Cardiac septum (tissue), 1 donor: ENCODE measurements at places on chromosomes 16 and 17.

DNA sequence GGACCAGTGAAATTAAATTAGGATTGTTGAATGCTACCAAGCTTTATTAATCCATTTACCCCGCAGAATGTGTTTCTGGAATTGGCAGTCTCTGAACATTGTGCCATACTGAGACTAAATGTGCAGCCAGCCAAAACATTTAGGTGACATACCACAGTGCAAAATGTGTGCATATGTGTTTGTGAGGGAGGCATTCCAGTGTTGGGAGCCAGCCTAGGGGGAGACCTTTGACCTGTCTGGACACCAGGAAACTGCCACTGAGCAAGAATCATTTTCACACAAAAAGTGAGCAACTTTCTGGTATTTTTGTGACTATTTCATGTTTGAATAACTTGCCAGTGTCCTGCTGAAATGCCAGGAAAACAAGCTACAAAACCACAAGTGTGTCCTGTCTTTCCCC is 64.7 kb upstream of the SLC12A3 start:
- no peak for DNase-seq

DNA sequence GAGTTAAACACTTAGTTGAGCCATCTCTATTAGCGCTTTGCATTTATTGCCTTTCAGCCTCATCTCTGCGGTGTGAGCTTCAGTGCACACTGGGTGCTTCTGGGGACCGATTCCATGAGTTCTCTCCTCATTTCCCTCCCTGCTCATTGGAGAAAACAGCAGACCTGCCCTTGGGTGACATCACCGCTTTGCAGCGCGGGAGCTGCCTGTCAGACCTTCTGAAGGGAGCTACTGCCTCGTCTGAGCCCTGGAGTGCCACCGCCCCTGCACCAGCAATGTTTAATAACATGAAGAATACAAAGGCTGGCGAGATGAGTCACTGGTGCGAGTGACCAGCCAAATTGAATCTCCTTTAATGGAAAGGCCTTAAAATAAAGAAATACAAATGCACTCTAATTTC is 30.2 kb upstream of the CPPED1 start:
- no peak for DNase-seq

GRCh38 chr16:82136956-82137821 is 32.8 kb downstream of the MPHOSPH6 start:
- DNase-seq, result no peak

DNA sequence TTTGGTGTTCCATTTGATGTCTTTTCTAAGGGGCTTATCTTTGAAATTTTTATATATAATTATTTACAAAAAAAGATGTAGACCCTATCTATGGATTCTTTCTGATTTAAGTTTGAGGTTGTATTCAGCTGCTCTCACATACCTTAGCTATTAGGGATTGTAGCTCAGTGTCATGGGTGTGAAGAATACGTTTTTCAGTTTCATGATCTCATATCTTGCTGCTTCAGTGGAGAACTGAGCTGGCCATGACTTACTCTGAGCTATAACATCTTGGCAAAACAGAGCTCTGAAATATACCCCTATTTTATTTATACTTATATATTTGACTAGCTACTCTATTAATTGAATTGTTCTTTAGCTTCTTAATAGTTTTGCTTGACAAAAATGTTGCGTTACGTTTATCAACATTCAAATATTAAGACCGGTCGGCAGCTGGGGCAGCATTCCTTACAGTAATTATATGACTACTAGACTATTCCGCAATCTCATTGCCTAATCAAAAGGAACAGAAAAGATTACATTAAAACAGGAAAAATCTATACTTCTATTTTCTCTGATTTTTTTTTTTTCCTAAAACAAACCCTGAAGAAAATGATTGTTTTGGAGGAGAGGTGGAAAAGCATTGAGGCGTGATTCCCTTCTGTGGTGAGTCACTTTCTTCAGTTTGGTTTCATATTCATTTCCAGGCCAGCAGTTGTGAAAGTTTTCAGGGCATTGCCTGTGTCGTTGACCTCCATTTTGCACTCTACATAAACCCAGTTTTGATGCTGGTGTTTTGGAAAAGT is 24.1 kb upstream of the KRT24 start:
- no peak for DNase-seq

DNA sequence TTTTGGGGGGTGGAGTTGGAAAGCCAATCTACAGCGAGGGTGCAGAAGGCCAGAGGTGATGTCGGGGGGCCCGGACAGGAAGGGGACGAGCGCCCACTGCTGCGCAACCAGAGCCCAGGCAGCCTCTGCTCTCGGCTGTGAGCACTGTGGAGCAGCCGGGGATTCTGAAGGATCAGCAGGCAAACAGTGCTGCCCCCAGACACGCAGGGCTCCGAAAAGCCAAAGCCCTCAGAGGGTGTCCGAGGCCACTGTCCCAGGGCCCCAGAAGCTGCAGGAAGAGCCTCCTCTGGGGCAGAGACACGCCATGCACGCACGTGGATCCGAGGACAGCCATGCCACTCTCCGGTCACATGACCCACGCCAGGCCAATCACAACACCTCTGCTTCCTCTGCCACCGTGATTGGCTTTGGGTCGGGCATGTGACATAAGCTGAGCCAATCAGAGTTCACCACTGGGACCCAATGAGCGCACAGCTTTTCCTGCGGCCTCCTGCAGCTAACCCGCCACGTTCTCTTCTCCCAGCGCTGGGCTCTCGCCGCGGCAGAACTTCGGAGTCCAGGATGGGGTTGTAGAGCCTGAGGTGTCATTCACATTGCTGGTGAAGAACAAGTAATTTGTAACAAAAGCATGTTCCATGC is 40.7 kb downstream of the ACTG1 start:
- DNase-seq, result peak; percentile 79

- no peak for DNase-seq
These were observed 1.6 kb upstream of the ACSF2 start for GRCh38 chr17:50424246-50424995.

DNA sequence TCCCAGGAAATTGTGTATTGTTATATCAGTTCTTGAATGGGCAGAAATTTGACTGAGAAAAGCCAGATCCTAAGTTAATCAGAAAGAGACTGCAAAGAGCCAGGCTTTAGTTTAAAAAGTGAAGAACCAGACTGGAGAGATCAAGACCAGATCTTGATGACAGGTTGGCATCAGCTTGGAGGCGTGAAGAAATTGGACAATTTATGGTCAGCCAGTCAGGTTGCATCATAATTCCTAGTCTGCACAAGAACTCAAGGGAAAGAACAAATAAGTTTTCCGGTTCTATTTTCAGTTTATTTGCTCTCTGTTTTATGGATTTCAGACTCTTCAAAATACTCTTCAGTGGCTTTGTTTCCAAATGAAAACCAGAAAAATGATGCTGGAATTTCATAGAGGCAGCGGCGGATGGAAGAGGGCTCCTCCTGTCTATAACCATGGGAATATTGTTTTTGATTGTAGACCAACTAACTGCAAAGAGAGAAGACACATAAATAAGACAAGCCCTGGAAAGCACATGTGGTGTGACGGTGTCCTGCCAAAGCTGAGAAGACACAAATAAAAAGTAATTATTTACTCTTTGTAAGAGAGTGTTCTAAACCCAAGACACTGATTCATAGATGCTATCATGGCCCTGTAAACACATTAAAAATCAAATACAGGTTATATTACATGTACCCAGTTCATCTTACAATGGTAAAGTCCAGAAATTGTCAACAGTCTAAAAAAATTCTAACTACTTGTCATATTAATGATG is 91.7 kb downstream of the PCTP start:
- DNase-seq, result no peak

DNA sequence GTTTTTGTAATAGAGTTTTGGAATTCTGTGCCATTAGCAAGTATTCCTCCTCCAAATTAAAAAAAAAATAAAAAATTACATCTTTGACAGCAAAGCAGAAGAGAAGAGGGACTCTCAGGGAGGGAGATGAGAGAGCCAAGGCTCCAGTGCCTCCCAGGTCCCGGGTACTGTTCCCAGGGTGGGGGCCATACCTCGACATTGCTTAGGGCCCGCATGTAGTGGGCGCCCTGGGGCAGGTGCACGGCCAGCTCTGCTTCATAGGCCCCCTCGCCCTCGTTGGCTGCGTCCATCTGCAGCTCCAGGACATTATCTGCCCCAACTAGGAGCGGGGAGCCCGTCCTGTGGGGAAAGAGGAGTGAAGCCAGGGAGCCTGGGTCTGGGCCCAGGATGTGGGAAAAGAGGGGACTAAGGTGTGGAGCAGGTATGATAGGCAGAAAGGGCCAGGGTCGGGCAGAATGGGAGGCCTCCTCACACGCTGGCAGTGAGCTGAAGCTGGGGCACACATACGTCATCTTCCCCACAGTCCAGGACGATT is 11.2 kb downstream of the ITGA2B start:
- DNase-seq, result no peak

DNA sequence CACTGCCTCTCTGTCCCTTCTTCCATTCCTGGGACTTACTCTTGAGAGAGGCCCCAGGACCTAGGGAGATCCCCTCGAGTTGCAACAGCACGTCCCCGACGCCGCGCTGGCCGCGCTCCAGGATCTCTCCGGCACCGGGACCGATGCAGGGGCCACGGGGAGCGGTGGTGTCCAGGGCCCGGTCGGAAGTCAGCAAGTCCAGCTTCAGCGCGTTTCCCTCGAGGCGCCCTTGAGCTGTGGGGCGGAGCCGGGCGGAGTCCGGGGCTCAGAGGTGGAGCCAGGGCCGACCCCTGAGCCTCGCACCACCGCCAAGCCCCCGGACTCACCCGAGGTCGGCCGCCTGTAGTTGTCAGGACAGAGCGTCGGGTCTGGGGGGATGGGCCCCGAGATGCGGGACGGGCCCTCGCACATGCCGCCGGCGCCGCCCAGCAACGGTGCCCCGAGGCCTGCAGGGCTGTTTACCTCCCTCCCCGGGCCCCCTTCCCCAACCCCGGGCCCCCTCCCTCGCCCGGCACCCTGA is 458 bp downstream of the ENKD1 start:
- DNase-seq, result no peak

DNA sequence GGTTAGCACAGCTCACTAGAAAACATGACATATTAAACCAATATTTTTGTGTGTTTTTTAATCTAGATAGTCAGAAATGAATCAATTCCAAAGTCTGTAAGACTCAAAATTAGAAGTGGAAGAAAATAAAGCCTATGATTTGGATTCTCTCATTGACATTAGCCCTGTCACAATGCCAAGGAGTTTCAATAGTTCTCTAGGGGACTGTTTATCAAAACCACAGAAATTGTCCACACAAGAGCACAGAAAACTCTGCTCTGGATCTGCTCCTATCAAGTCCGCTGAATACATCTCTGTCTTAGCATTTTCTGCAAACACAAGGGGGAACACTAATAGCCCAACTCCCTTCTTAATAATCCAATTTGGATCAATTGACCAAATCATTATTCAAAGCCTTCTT is 152.0 kb downstream of the HS3ST3B1 start:
- DNase-seq, result no peak

DNA sequence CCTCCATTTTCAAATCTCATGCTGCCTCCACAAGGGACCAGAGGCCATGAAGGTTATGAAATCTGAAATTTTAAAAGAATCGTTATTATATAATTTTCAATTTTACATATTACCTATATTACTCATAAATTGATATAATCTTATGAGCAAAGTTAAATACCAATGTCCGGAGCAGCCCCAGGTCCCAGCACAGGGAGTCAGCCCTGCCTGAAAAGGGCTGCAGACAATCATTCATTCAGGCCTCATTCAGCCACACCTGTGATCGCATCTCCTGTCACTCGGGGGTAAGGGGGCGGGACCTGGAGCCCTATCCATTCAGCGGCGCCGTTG is 172.5 kb downstream of the AHSP start:
- DNase-seq, result no peak

GRCh38 chr17:80755650-80756405 is 211.2 kb downstream of the RPTOR start:
- DNase-seq, result no peak

DNA sequence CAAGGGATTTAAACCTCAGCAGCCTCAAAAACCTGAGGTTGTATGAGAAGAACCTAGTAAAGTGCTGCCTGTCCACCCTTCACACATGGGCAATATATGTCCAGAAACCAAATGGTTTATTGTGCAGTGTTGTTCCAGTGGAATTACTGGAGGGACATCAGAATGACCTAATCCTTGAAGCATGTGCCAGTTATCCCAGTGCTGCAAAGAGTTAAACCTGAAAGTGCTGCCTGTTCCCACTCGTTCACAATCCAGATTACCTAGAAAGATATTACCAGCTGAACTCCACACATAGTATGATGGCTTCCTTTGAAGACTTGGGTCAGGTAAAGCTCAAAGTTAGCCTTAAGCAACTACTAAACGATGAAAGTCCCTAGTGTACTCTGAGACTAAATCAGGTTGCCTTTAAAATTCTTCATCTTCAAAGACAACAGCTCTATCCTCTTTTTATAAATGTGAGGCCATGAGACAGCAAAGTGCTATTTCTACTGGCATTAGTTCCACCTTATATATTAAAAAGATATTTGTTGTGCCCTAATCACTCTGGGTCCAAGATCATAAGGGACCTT is 133.1 kb downstream of the SNX11 start:
- DNase-seq, result no peak

- no peak for DNase-seq
These were observed 15.8 kb downstream of the TEKT1 start for GRCh38 chr17:6815775-6816174.

DNA sequence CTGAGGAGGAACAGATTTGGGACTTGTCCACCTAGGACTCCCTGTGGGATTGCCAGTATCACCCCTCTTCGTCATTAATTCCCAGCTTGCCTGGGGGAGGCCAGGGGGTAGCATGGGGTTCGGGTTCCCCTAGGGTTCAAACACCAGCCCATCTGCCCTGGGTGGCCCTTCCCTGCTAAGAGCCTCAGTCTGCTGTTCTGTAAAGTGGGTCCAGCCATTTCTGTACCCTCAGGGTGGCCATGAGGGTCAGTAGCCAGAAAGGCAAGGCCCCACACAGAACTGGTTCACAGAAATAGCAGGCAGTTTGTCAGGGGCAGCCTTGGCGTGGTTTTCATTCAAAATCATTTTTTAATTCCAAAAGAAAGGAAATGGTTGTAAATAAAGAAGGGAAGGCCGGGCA is 62.9 kb downstream of the RAI1 start:
- DNase-seq, result no peak

DNA sequence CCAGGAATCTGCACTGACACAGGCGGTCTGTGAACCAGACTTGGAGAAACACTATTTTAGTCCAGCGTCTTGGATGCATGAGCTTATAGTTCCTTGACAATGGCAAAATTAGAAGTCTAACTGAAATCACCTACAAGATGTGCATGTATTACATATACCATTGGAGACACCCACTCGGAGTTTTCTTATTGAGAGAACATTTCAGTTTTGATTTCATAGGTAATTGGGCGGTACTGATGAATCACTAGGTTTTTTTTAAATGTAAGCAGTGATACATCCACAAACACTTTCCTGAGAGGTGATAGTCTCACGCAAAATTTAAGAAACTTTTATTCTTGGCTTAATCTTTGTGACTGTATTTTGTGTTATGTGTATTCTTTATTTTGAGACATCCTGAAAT is 69.8 kb downstream of the PRKCA start:
- DNase-seq, result no peak
